ENCODE measurements at places on chromosomes 2 and 18. TPM values are rescaled to one million over a fixed set of nuclear protein-coding genes. Genes with fewer than 3 reads are reported as not detected.
A peak's percentile ranks its signal among the peaks of the same experiment; 100 is the strongest.

Gene RAB27B
- 10.5 TPM for total RNA-seq

Gene ACMSD
- not detected for total RNA-seq

Gene CROCC2
- total RNA-seq, result 0.30 TPM

DNA sequence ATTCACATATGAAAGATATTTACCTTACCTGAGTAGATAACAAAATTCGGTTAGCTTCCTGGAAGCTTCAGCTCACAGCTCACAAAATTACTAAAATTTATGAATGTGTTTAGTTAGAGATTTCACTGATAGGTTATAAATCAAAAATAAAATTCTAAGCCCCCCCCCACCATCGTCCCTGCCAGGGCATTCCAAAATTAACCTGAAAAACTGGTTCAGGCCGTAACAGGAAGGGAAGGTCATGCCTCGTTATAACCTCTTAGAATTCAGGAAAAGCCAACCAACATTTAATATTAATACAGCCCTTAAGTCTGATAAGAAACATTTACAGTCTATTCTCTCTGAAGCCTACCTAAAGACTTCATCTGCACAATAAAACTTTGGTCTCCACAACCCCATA, 48.9 kb downstream of the COX7A2L start:
- no peak for DNase-seq

DNA sequence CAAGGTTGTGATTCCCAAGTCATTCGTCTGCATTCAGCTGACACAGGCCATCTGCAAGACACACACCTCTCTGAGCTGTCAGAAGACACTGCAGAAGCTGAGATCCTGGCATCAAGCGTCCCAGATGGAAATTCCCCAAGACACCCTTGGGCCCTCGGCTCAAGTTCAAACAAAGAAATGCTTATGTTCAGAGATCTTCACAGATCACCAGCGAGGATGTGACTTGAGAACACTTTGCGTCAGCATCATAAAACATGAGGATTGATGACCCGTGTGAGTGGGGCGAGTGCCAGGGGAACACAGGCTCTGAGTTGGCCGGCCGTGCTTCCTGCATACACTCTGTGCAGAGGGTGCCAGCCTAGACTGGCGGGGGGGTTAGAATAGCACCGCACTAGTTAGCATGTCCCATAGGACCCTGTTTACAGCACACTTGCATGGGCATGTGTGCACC, 36.8 kb downstream of the KCNIP3 start:
- peak; percentile 38 for DNase-seq

GRCh38 chr2:169038338-169038757, 7.2 kb upstream of the ABCB11 start:
- DNase-seq, result no peak

GRCh38 chr2:2877427-2877826, 500.2 kb downstream of the EIPR1 start:
- no peak for DNase-seq

DNA sequence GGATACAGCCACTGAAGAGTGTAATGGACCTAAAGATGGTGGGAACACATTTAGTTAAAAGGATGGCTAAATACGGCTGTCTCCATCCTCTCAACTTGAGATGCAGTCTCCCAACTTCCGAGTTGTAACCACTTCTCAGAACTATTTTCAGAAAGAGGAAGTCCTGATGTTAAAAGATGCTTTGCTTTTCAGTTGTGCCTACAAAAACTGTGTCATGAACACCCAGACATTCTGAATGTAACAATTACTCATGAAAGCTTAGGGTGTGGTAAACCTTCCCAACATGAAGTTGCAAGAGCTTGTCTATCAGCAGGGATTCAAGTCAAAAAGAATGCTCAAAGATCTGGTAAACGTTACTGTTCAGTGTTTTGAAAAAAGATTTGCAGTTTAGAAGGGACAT, 147.9 kb downstream of the DOCK10 start:
- no peak for DNase-seq

Measured in skin of body (tissue), 3 donors.